ENCODE measurements at places on chromosomes 16 and 17. TPM values are rescaled to one million over a fixed set of nuclear protein-coding genes. Genes with fewer than 3 reads are reported as not detected.

Gene RAB37
- total RNA-seq: 0.20 TPM

Gene ITGB4
- total RNA-seq: 17.7 TPM

Gene ALOX15B
- total RNA-seq: not detected

Gene NOD2
- total RNA-seq: 0.65 TPM

Gene RASL10B
- under 0.01 TPM for total RNA-seq
